ENCODE measurements at places on chromosomes 11 and 22.

DNA sequence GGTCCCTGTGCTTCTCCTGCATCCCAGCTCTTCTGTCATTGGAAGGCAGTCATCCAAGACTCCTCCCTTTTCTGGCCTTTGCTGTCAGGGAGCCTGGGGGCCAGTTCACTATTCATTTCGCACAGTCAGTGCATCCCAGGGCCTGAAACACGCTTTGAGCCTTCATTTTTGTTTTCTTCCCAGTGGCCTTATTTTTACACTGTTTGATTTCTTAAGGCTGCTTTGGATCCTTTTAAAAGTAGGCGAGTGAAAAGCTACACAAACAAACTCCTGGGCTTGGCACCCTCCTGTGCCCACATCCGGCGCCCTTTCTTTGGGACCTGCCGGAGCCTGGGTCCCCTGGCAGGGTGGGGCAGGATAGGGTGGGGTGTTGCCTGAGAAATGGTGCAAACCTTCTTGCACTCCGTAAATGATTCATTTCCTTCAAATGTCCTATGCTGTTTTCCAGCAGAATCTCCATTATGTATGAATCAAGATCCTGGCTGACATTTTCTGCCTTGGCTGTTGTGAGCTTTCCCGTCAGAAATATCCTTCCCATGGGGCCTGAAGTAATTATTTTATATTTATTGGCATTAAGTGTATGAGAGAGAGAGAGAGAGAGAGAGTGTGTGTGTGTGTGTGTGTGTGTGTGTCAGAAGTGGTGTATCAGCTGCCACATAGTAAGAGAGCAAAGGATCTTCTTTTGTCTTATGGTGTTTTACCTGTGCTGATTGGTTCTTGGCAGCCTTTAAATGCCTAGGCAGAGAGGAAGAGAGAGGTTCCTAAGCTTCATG, 45.6 kb downstream of the BCR start:
- DNase-seq: no peak

DNA sequence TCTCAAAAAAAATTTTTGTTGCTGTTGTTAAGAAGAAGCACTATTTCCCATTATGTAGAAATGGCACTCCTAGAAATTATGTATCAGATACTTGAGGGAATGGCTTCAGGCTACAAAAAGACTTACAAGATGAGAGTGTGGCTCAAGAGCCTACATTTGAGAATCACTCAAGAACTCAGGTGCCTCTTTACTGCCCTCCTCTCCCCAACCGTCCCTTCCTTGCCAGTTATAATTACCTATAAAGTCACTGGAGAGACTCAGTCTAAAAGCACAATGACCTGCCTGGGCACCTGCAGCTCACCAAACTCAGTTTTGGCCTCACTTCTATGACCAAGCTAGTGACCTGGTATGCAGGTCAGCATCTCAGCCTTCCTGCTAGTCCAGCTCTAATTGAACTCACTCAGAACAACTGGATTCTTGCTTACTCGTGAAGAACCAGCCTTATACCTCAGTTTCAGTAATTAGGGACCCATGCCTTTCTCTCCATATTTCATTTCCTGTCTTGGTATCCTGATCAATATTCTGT, 41.9 kb upstream of the PPP2R1B start:
- no peak for DNase-seq

- no peak for DNase-seq
These were observed 42.5 kb upstream of the MICAL2 start for GRCh38 chr11:12067796-12068357.

GRCh38 chr11:108027057-108027456, 18.4 kb downstream of the CUL5 start:
- no peak for DNase-seq

GRCh38 chr11:72179049-72179803, 12.7 kb upstream of the FOLR1 start:
- no peak for DNase-seq

DNA sequence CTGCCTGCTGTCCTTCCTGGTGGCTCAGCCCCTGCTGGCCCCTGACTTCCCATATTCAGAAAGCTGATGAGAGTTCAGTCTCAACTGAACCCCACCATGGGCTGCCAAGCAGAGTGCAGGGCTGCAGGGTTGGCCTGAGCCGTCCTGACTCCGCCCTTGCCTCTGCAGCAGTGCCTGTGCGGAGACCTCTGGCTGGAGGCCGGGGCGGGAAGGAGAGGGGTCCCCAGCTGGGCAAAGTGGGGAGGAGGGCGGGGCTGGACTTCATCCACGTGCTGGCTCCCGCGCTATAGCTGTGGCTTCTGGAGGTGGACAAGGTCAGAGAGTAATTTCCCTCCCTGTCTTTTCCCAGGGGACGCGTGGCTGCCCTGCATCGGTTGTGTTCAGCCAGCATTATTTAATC, 13.6 kb downstream of the GLB1L3 start:
- no peak for DNase-seq

DNA sequence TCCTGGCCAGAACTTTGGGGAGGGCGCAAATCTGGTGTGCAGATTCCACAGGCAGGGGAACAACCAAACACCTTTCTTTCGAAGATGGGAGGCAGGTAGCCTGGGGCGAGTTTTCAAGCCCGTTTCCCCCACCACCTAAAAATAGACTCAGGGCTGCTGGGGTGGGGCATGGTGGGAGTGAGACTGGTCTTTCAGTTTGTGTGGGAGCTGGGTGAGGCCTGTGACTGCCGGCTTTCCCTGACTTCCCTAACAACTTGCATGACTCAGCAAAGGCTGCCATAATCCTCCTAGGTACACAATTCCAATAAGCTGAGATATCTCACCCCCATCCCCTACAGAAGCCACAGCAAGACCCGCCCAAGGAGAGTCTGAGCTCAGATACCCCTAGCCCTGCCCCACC, 4.3 kb upstream of the OR5B12 start:
- no peak for DNase-seq

GRCh38 chr22:33573479-33573878, 346.8 kb downstream of the LARGE1 start:
- no peak for DNase-seq
